GM06990 (cell line): ENCODE measurements at places on chromosomes 12 and 14.
A peak's percentile ranks its signal among the peaks of the same experiment; 100 is the strongest.

DNA sequence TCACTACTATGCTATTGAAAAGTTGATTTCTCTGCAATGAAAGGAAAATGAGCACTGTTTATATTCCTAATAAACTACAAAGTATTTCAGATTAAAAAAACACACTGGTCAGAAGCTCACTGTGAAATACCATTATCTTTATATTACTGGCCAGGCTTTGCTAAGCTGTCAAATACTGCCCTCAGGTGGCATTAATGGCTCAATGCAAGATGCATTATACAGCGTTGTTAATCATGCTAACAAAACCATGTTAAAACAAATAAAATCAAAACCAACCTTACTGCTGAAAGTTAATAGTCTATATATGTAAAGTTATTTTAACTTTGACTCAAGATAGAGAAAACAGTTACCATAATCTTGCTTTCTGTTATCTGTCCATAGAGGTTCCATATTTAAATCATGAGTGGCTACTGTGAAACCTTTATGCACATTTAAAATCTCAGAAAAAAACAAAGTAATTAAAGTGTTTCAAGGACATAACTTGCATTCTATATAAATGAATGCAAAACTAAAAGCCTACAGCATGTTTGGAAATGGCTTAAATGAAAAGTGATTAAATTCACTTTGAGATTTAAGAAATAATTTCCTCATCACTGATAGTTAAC is 121.7 kb downstream of the RALGAPA1 start:
- DNase-seq: no peak

DNA sequence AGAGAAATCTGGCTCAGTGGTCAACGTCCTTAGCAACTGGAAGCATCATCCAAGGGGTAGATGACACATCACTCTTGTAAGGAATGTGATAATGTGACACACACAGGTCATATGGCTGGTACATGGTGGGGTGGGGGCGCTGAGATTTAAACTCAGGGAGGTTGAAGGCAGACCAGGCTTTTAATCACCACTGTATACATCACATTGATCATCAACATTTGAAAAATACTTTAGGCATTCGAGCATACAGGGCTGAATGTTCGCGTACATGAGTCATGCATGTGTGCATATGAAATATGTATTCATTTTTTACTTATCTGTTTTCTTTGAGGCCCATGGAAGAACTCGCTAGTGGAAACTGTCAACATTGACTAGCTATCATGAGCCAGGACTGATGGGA is 976.4 kb downstream of the VRK1 start:
- no peak for DNase-seq

GRCh38 chr14:56112781-56113180 is 5.4 kb upstream of the PELI2 start:
- DNase-seq: no peak

GRCh38 chr14:95564060-95564459 is 29.2 kb downstream of the GLRX5 start:
- no peak for DNase-seq

DNA sequence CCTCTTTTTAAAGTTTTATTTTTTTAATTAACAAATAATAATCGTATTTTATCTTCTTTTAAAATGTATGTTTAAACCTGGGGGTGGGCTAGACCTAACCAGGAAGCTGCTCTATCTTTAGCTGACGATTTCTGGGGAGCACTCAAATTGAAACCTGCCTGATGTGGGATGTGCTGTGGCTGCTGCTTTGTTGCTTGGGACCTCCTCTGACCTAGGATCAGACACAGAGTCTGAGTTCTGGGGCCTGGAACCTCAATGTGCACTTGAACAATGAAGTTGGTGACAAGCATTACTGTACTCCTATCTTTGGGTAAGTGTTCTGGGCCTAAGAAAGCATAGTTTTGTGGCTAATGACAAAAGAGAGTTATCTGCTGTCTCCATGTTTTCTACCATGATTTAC is 386.7 kb downstream of the DAD1 start:
- DNase-seq: no peak

DNA sequence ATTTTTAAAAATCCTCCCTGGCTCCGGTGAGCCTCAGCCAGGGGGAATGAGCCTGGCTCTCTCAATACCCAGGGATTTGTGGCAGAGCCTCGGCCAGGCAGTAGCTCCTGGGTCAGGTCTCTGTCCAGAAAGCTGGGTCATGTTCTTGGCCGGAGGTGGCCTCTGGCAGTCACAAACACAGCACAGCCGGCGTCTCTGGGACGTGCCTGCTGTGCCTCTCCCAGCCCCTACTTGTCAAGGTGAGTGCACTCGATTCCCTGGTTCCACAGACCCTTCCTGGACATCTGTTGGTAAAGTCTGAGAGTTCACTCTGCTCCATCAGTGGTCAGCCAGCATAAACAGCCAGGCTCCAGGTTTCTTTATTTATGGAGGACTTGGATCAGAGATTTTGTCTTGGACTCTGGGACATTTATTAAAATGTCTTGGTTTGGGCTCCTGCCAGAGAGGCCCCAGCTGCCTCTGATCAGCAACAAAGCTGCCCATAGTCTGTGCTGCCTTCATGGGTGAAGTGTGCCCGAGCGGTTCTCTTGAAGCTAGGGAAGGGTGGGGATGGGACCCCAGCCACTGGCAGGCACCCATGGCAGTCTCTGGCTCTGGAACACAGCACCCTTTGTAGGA is 56.7 kb downstream of the DGLUCY start:
- no peak for DNase-seq

DNA sequence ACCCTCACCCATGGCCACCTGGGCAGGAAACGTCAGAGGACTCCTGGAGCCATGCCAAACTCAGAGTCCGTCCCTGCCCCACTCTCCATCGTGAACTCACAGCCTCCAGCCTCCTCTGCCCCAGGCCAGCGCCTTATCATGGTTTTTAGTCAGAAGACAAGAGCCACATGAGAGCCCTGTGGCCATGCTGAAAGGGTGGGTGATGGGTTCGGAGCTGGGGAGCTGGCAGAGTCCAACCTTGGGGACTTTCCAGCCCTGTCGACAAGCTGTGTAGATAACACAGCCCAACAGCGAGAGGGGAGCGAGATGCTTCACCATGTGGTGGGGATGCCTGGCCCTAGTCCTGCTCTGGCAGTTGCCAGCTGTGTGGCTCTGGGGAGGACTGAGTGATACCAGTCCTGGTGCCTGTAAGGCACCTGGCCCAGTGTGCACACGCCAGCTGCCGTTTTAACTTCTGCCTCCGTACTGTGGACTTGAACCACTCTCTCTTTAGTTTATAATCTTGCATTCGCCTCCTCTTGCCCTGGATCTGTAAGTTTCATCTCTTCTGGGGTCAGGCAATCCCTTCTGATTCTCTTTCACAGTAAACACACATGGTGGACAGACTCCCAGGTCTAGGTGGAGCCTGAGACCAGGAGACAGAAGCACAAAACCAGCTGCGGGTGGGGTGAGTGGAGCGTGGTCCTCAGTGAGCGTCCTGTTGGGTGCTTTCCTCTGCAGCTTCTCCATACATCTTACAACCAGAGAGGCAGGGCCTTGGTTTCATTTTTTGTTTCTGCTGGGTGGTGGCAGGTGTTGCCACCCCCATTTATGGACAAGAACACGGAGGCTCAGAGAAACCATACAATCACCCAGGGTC is 55.3 kb downstream of the RIN3 start:
- peak; percentile 52 for DNase-seq

DNA sequence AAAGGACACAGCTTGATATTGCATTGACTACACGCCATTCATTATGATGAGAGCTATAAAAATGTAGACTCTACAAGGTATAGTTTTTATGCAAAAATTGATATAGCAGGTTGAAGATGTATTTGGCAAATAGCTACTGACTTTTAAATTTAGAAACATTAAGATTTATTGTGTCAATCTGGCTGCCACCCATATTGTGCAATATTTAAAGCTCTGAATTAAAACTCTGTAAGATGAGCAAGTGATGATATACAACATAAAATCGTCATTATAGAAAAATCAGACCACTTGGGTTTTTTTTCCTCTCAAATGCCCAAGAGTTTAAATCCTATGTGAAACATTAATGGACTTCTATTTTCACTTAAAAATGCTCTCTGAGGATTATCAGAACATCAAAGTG is 36.8 kb upstream of the E2F7 start:
- no peak for DNase-seq

DNA sequence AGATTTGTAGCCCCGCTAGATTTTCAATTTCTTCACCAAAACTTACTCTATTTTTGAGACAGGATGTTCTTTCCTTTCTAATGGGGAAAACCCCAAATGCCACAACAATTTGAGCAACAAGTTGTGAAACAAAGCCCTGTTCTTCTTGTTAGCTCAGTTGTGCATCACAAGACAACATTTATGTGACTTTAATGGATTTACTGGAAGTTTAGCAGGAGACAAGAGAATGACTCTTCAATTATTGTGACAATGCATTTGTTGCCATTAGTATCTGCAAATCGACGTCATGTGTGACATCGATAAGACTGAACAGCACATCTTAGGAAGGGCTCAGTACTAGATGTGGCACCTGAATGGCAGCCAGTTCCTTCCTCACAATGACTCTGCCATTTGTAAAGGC is 1028.9 kb upstream of the TMEM132C start:
- no peak for DNase-seq

GRCh38 chr14:21102521-21103410 is 1.9 kb downstream of the TMEM253 start:
- no peak for DNase-seq

- DNase-seq: peak; percentile 18
Measured at GRCh38 chr14:35121026-35121886, 534 bp downstream of the PPP2R3C start.

DNA sequence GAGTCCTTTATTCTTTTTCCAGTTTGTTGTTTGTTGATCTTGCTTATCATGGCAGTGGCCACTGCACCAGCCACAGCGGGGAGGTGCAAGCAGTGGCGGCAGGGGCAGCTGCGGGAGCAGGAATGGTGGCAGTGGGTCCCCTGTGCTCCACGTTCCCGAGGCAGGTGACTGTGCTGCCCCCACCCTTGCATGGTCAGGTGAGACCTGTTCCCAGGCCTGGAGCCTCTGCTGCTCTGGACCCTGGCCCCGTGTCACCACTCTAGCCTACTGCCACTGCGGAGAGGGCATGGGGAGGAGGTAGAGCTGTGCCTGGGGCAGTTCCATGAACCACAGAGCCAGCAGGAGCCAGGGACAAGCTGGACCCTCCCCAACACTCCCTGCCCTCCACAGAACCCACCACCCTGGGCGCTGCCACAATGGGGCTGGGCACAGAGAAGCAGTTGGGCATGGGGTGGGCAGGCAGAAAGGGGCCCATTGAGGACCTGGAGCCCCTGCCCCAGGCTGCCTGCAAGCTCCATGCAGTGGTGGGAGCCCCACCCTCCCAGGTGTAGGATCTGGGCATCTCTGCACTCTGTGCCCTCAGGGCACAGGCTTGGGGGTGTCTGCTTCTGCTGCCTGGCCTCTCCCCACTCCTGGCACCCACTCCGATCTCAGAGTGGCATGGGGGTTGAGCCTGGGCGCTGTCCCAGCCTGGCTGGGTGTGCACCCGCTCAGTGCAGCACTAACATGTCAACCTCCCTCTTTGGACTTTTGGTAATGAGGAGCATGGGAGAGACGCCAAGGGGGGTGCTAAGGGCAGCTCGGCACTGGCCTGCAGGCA is 23.1 kb upstream of the WDR20 start:
- DNase-seq: no peak

- DNase-seq: no peak
Measured at GRCh38 chr12:38328306-38328895, 11.8 kb downstream of the ALG10B start.

DNA sequence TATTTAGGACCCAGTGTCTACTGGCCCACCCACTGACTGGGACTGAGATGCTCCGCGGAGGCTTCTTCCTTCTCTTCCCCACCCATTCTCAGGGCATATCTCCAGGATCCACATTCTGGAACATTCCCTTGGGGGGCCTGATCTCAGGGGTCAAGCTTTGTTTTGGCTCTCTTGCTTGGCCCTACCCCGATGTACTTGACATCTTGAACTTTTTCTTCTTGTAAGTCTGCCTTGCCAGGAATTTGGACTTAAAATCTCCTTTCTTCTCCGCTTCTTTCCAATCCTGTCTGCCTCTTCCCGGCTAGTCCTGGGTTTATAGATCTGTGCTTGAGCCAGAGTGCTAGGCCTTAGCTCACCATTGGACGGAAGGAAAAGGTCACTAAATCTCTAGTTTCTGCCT is 22.1 kb downstream of the DACT1 start:
- no peak for DNase-seq

DNA sequence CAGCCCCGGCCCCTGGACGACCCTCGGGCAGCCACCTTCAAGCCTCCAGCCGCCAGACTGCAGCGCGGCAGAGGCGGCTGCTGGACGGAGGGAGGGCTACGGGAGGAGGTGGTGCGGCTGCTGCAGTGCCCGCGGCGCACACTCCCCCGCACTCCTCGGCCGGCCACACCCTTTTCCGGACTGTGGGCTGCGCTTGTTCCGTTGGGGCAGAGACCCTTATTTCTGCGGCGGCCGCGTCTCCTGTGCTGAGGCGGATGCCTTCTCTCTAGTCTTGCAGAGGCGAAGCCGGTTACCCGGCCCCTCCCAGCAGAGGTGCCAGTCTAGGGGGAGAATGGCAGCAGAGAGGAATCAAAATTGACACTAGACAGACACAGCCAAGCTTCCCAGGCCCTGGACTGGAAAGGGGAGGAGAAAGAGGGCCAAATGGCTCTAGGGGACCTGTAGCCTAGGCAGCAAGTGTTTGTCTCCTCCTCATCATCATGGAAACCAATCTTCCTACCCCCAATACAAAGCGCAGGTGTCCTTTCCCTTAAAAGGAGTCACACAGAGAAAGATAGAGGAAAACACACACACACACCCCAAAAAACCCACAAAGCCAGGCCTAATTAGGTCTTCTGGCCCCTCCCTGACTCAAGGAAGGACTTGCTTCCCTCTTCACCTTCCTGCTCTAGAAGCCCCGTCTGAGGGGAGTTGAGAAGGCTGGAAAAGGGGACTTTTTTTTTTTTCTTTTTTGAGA is 1.3 kb downstream of the ESYT1 start:
- peak; percentile 84 for DNase-seq

DNA sequence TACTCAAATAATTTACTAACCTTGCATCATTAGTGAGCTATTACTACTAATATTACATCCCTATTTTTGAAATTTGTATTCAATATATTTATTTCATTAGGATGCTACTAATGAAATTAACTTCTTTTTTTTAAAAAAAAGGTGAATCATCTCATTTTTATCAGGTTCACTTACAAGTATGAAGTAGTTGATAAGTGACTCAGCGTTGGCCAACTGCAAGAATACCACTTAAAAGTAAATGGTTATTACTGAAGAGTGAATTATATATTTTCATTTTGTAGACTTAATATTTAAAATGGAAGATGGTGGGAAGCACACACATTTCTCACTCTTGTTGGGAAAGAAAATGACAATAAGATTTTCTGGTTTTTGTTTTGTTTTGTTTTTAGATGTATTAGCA is 19.6 kb downstream of the OR4N2 start:
- no peak for DNase-seq

GRCh38 chr14:56008150-56008549 is 110.1 kb upstream of the PELI2 start:
- no peak for DNase-seq

DNA sequence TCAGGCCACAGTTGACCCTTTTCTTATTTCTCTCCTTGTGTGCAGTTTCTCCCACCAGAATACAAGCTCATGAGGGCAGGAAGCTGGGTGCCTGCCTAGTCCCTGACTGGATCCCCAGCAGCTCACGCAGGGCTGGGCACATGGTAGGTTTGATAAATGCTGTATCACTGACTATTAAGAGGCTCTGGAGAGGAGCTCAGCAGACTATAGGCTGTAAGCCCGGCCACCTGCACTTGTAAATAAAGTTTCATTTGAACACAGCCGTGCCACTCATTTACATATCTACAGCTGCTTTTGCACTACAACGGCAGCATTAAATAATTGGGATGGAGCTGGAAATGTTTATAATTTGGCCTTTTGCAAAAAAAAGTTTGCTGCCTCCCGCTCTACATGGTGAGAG is 32.0 kb downstream of the CHGA start:
- DNase-seq: no peak
